Pulmonary artery endothelial cell (primary cell): ENCODE measurements at places on chromosomes 2 and 18.

DNA sequence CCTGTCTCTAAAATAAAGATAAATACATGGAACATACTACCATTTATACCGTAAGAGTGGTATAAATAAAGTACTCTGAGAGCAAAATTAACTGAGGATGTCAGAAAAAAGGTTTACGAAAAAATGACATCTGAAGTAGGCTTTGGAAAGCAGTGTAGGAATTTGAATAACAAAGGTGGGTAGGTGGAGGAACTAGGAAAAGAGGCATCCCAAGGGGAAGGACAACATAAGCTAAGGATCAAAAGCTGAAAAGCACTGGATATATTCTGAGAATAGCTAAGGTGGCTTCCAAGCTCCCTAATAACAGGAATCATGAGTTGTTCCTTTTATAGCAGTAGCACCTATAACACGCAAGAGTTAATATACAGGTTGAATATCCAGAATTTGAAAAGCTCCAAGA, 91.3 kb downstream of the BAZ2B start:
- no peak for DNase-seq

DNA sequence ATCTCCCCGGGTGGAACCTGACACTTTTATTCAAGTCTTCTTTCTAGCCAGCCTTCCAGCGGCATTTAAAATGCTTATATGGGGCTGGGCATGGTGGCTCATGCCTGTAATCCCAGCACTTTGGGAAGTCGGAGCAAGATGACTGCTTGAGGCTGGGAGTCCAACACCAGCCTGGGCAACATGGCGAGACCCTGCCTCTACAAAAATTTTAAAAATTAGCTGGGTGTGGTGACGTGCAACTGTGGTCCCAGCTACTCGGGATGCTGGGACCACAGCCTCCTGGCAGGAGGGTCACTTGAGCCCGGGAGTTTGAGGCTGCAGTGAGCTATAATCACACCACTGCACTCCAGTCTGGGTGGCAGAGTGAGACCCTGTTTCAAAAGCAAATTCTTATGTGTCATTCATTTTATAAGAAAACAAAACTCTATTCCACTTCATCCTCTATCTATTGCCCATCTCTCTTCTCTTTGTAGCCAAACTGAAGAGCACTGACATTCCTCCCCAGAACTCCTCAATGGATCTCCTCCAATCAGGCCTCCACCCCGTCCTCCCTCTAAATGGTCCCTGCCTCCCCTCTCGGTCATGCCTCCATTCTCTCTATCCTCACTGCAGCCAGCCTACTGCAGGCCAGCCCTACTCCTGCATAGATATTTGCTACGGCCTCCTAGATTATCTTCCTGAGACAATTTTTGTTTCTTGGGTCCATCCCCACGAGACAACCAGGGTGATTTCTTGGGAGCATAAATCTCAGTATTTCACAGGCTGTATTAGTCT, 18.0 kb upstream of the RHOB start:
- DNase-seq: no peak

- no peak for DNase-seq
Measured at GRCh38 chr2:107625982-107626381, 200.7 kb upstream of the RGPD4 start.

GRCh38 chr2:226366920-226367319, 432.7 kb downstream of the IRS1 start:
- DNase-seq: no peak

- DNase-seq: no peak
Measured at GRCh38 chr2:144971786-144972335, 451.9 kb upstream of the ZEB2 start.

- no peak for DNase-seq
Measured at GRCh38 chr18:22405142-22405541, 12.6 kb downstream of the CTAGE1 start.
